ENCODE measurements at places on chromosomes 2 and 18.

GRCh38 chr2:104914509-104914908 is 60.6 kb downstream of the POU3F3 start:
- DNase-seq, result no peak

DNA sequence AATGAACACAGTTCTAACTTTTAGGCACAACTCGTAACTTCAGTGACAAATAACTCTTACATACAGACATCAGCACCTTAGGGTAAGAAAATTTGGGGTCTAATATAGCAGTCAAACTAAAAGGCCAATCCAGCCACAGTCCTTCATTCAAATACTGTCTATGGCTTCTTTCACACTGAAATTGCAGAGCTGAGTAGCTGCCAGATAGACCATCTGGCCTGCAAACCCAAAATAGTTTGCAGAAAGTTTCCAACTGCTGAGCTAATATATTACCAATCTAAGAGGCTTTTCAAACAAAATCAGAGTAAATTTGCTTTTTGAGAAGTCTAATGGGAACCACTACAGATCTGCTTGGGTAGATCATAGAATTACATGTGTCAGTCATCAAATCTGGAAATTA is 183.4 kb downstream of the GALR1 start:
- no peak for DNase-seq

- peak; percentile 27 for DNase-seq
Measured at GRCh38 chr2:218717262-218717661, 6.6 kb downstream of the TTLL4 start.

GRCh38 chr2:195238379-195238778 is 418.6 kb upstream of the SLC39A10 start:
- no peak for DNase-seq

DNA sequence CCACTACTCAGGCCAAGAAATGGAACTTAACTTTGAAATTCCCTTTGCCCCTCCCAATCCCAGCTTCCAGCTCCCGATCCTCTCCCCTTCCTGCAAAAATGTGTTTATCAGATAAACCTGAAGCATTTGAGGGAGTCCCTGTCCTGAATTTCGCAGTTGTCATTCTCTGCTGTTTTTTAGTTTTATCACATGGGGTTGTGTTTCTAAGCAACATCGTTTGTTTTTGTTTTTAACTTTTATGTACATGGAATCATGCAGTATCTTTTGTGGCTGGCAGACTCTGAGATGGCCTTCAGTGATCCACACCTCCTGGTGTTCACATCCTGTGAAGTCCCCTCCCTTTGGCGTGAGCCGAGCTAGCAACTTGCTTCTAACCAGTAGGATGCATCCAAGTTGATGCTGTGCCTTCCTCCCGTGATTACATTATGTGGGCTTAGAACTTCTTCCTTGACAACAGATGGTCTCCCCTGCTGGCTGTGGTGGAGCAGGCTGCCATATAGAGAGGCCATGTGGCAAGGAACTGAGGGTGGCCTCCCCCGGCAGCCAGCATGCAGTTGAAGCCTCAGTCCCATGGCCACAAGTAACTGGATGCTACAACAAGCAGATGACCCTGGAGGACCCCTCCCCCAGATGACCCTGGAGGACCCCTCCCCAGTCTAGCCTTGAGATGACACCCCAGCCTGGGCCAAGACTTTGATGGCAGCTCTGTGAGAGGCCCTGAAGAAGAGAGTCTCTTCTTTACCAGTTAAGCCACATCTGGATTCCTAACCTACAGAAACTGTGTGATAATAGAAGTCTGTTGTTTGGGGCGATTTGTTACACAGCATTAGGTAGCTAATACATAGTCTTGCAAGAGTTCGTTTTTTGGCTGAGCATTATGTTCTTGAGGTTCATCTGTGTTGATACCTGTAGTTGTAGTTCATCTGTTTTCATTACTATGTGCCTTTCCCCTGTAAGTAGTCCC is 27.7 kb downstream of the SH3BP4 start:
- peak; percentile 72 for DNase-seq

DNA sequence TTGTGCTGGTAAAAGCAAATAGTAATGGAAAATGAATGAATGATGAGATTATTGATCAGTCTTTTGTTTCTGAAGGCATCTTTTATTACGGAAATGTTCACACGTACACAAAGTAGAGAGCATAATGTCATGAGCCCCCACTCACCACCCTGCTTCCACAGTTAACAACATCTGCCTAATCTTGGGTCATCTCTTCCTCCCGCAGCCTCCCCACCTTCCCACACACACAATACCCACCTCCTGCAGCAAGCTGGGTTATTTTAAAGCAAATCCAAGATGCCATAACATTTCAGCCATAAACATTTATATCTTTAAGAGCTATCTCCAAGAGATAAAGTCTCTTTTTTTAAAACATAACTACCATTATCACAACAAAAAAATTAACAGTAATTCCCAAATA is 36.3 kb downstream of the CYP27C1 start:
- DNase-seq, result no peak

DNA sequence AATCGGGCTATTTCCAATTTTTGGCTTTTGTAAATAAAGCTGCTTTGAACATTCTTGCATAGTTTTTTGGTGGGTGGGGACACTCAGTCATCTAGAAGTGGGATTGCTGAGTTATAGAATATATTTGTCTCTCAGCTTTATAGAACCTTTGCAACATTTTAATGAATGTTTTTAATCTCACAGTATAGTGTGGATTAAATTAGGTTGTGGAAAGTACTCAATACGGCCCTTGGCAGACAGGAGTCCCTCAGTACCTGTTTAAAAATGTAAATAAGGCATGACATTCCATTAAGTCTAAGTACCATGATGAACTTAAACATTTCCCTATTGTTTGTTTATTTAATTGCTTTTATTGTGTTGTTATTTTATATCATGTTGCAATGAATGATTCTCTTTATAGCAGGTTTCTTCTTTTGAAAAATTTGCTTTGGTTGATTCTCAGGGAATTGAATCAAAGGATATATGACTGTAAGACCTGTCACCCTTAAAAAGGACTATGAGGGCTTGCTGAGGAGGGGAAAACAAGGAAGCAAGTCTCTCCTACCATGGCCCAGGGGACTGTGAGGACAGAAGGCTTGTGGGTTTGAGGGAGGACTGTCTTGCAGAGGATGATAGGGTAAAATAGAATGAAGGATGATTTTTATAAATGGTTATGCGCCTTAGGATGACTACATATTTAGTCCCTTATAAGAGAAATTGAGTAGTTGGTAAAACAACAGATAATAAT is 165.1 kb downstream of the RPIA start:
- no peak for DNase-seq

DNA sequence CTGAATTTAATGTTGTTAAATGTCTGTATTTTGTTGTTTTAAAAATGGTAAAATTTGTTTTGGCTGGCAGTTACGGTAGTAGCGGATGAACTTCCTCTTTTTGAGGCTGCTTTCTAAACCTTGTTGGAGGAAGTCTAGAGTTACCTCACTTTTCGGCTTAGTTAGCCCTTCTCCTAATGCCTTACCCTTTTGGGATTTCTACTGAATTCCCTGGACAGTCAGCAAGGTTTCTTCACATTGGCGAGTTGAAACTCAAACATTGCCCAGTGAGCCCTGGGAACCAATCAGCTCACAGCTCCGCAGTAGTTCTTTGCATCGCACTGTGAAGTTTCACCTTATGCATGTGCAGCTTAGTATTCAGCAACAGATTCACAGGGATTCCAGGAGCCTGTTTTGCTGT is 55.2 kb downstream of the TMEM247 start:
- no peak for DNase-seq

- no peak for DNase-seq
Measured at GRCh38 chr2:231362555-231363184, 32.8 kb upstream of the B3GNT7 start.

DNA sequence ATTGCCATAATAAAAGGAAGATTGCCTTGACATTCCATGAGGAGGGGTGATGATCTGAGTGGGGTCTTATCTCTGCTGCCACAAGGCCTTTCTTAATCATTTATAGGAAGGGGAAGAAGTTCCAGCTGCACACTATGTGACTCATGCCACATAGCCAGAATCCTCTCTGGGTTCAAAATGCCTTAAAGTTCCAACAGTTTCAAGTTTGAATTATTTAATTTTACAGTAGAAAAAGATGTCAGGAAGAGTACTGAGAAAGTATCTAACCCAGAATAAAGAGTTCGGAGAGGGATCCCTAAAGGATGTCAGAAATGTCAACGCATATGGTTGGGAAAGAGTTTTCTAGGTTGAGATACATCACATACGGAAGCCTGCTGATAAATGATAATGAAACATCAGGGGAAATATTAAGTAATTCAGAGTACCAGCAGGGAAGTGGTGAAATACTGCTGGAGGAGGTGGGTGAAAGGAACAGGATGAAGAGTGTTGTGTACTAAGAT is 999.9 kb downstream of the TSN start:
- DNase-seq, result peak; percentile 84

DNA sequence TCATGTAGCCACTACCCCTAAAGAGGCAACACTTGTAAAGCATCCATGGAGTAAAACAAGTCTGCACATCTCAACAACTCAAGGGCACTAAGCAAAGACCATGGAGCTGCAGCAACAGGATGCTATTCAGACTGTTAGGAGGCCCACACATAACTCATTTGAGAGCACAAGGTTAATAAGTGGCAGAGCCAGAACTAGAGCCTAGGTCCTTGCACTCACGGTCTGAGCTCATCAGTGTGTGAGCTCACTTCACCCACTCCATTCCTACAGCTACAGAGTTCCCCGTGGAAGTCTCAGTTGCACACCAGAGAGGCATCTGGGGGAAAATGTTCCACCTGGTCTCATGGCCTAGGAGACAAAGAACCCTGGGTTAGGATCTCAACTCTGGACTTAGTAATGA is 35.0 kb downstream of the TTC32 start:
- no peak for DNase-seq

DNA sequence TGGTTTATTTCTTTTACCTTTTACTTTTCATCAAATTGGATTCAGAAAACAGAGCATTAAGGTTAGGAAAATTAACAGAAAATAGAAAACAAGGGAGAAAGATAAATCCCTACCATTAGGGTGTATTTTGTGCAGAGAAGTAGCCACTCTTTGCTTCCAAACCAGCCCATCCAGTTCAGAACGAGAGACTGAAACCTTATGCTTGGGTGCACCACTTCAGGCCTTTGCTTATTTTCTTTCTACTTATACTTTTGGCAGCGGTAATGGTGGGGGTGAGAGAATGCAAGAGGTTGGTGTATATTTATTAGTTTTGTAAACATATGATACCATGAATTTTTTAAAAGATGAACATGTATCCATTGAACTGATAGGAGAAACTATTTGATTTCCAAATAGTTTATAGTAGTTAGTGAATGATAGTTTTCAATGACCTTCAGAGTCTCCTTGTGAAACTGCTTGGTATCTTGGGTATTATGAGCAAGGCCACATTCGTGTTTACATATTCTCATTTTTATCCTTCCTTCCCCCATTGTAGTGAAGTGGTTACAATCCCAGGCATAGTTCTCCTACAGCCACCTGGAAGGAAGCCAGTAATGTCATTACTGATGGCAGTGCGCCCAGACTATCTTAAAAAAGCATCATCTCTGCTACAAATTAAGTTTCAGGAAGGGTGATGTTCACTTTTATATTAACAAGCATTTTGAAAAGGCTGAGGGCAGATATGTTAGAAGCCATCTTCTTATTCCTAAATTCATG is 60.8 kb downstream of the MFSD6 start:
- DNase-seq, result peak; percentile 98

DNA sequence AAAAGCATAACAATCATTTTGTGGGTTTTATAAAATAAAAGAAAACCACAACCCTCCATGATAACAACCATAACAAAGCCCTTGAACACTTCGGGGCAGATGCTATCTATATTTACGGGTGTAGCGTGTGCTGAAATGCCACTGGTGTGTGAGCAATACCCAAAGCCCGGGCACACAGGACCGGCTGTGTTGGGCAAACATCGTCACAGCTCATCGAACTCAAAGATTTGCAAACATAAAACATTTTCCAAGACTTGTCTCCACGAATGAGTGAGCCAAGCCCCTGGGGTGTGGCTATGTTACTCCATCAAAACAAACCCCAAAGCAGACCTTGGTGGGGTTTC is 290.2 kb downstream of the LPIN1 start:
- no peak for DNase-seq

DNA sequence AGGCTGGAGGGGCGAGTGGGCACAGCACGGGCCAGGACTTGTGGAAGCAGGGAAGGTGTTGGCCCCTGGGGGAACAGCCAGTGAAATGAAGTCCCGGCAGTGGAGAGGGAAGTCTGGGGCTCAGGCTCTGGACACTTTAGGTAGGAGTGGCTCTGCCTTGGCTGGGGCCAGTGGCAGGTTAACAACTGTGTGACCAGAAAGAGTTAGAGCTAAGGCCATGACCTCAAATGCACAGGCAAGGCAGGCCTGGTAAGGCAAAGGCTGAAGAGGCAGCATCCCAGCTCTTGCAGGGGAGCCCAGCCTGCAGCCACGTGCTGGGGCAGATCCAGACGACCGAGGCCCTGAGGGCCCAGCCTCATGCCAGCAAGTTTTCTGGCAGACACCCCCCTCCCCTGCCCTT is 21.5 kb downstream of the PCARE start:
- DNase-seq, result no peak

DNA sequence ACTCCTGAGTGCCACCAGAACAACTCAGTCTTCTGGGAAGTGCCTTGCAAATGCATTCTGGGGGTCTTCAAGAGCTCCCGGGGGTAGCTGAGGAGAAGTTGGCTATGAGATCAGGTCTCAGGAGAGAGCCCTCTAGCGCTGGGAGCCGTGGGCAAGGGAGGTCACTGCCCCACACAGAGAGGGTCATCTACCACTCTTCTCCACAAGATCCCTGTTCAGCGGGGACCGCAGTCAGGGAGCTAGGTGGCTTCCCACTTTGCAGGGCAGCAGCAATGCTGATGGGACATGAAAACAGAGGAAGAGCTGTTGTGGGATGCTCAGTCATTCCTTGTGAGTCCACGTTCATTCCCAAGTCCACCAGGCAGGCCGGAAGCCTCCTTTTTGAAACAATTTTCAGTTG is 66.6 kb downstream of the ACKR3 start:
- DNase-seq, result no peak

- DNase-seq, result no peak
Measured at GRCh38 chr2:203675086-203675485, 31.4 kb upstream of the CD28 start.

DNA sequence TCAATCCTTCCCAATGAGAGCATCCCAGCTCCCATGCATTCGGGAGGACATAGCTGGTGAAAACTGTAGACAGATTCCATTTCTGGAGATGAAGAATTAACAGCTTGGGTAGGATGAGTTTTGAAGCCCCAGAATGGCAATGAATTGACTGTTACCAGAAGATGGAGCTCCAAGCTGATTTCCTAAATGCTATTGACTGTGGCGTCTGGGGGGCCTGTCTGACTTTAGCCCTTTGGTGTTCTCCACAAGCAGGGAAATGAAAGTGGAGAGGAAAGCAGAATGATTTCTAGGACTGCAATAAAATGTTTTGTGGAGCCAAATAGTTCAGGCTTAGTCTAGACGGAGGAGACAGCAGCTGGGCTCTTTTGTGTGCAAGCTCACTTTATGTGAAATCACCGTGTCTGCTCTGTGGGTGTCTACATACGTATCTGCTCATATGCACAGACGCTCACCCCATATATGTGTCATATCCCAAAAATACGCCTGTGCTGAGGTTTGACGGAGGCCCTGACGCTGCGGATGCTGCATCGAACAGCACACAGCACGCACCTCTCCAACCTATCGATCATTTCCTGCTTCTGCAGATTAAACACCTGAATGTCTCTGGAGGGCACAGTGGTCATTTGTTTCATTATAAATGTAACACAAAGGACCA is 166.4 kb upstream of the PXDN start:
- peak; percentile 20 for DNase-seq

- DNase-seq, result peak; percentile 96
Measured at GRCh38 chr2:33069894-33070651, 123.3 kb downstream of the LTBP1 start.

GRCh38 chr2:53609551-53609950 is 158.1 kb upstream of the CHAC2 start:
- no peak for DNase-seq
